Cerebellar nuclear complex (tissue), 1 donor: ENCODE measurements at places on chromosomes 1 and 21.
A peak's percentile ranks its signal among the peaks of the same experiment; 100 is the strongest.

- DNase-seq: no peak
Measured at GRCh38 chr1:228022571-228023293, 15.9 kb downstream of the WNT3A start.

DNA sequence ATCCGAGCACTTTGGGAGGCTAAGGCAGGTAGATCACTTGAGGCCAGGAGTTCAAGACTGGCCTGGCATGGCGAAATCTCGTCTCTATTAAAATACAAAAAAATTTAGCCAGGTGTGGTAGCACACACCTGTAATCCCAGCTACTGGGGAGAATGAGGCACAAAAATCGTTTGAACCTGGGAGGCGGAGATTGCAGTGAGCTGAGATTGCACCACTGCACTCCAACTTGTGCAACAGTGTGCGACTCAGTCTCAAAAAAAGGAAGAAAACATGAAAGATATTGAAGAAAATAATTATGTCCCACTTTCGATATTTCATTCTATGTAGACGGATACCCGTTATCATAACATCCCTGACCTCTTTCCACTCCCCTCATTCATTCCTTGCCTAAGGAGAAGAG, 19.2 kb downstream of the TUT4 start:
- no peak for DNase-seq

DNA sequence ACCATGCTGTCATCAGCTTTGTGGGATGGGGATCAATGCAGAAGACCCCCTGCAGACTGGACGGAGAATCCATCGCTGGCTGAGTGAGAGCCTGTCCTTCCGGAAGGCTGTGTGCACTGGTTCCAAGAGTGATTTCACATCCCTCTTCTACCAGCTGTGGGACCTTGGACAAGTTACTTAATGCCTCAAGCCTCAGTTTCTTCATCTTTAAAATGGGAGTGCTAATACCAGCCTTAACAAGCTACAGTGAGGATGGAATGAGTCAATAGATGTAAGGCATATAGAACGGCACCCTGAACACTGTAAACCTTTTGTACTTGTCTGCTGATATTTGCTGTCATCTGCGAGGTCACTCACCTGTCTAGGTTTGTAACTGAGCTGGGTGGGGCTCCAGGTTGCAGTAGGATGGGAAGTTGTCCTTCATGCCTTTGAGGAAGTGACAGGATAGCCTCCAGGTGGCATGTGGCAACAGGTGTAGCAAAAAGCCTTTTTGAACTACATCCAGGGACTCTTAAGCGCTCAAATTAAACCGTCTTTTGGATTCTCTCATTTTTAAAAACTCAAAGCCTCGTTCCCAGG, 27.5 kb downstream of the TMEM51 start:
- no peak for DNase-seq

DNA sequence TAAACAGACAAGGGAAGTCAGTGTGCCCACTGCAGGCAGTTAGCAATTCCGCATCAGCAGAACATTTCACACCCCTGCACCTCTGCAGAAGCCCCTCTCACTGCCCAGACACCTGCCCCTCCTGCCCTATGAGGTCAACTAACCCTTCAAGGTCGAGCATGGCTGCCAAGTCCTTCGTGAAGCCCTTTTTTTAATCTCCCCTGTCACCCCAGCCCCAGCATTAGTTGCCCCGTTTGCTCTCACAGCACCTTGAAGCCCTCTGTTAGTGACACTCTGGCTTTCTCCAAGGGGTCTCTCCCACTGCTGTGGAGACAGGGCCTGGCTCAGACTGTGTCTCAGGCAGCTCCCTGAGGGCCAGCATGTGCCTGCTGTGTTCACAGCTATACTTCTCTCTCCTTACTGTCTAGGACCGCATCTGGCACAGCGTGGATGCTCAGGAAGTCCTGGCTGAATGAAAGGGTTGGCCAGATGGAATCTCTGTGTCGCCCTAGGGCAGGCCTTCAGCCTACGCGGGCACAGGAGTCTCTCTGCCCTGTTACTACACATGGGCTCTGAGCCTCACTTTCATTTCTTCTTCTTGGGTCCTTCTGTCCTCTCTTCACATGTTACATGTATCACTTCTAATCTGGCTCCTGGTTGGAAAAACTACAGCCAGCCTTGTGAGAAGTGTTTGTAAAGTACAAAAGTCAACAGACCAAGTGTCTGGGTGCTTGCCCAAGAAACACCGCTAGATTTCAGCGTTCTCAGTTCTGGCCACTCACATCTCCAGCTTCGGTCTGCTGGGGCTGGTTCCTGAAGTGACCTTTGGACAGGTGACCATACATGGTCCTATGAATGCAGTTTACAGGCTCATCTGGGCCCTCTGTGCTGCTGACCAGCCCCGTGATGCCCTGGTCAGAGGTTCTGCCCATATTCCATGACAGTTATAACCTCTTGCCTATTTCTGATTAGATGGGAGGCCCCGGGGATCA, 19.7 kb downstream of the SLC2A1 start:
- no peak for DNase-seq

- no peak for DNase-seq
Measured at GRCh38 chr1:217776693-217777092, 145.5 kb downstream of the SPATA17 start.

- DNase-seq: no peak
Measured at GRCh38 chr1:241167121-241167630, 189.8 kb downstream of the RGS7 start.

DNA sequence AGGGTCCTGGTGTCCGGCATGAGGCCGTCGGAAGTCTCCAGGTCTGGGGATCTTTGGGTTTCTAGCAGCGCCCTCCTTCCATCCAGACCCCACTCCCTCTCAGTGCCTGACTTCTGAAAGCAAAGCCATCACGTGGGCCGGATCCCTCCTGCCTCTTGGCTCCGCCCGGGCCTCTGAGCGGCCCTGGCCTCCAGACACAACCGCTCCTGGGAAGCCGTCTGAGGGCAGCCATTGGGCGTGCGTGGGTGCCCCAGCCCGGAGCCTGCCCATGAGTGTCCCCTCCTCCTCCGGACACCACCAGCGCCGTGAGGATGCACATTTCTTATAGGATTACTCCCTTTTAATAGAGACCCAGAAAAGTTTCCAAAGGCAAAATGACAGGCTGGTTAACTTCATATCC, 137.0 kb upstream of the ARHGEF16 start:
- DNase-seq: no peak

DNA sequence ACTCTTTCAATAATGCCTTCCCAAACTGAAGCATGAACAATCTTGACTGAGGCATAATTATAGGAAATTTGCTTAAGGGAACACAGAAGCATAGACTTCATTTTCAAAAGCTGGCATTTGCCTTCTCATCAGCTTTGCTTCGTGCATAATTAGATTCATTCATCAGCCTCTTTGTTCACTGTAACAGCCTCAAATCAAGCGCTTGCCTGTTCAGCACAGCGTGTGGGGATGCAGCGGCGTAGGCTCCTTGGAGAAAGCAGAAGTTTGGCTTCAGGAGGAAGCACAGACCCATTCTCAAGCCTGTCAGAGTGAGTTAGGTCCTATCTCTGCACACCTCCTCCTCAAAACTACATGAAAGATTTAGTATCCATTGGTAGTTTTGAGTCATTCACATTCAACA, 246.4 kb upstream of the MAP1LC3C start:
- no peak for DNase-seq

- no peak for DNase-seq
Measured at GRCh38 chr1:207459008-207459407, 4.9 kb downstream of the CR2 start.

DNA sequence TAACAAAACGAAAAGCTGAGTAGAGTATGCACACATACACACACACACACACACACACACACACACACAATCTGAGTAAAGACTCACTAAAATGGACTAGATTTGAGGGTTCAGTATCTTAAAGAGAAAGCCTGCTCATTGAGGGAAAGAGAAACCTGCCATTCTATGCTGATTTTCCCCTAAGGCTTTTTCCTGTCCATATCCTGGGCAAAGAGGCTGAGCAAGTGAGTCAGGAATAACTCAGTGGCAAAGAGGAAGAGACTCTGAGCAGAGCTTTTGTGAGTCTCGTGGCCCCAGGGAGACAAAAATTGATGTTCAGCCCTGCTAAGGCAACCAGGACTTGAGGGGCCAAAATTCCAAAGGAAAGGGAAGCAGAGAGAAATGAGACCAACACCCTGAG, 37.3 kb upstream of the RUNX1 start:
- no peak for DNase-seq

DNA sequence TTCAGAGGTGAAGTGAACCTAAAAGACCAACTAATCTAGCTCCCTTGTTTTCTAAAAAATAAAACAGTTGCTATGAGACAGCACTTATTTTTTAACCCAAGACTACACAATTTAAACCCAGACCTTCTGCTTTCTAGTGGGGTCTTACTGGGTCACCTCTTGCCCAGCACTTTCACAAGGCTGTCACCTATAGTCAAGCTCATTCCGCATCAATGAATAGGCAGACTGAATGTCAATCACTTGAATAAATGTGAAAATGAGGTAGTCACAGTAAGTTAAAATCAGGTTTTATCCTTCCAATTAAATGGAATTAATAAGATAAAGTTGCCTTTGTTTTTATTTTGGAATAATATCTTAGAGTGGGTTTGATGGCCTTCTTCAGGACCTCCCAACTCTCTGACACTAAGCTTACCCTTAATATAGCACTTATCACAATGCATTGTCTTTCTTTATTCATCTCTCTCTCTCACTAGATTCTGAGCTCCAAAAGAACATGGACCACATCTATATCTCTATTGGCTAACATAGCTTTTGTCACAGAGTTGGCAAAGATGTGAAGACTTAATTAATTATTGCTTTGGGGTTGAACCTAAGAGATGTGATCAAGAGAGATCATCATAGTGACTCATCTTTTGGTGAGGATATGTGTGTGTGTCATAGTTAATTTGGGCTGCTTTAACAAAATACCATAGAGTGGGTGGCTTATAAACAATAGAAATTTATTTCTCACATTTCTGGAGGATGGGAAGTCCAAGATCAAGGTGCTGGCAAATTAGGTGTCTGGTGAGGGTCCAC, 248.7 kb upstream of the DAB1 start:
- DNase-seq: no peak

DNA sequence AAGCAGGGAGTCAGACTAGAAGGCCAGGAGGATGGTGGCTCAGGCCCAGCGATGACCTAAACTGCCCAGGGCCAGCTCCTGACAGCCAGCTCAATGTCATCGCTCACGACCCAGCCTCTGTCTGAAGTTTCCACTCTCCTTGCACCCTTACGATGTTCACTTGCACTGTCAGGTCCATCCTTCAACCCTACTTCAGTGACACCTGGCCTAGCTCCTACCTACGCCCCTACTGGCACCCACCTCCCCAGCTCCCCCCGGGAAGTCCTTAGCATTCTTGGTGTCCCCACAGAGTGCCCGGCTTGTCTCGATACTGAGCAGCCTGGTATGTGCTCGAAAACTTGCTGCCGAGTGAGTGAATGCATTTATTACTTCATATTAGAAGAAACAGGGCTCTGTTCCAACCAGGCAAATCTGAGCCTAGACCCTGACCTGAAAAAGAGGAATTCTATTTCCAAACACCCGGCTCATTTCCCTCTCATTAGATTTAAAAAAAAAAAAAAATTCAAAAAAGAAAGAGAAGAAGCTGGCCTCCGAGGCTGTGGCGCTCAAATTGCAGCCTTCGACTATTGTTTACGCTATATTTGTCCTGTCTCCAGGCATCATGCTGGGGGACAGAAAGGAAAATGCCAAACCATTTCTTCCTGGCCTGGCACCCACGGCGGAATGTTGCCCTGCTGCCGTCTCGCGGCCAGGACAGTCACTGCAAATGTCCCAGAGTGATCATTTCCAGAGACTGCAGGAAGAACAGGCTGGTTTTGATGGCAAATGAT, 29.8 kb upstream of the LRRC38 start:
- DNase-seq: peak; percentile 90

DNA sequence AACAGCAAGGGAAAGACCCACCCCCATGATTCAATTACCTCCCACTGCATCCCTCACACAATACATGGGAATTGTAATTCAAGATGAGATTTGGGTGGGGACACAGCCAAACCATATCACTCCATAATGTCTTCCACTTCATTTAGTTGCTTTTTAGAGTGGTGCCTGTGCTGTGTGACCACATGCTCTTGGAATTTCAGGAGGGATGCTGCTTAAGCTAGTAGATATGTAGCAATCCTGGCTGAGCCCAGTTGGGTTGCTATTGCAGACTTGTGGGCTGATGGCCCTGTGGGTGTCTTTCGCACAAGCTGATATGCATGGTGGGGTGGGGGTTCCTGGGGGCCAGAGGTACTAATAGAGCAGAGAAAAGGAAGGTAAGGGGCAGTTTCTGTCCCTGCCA, 160.4 kb upstream of the SYT6 start:
- no peak for DNase-seq

DNA sequence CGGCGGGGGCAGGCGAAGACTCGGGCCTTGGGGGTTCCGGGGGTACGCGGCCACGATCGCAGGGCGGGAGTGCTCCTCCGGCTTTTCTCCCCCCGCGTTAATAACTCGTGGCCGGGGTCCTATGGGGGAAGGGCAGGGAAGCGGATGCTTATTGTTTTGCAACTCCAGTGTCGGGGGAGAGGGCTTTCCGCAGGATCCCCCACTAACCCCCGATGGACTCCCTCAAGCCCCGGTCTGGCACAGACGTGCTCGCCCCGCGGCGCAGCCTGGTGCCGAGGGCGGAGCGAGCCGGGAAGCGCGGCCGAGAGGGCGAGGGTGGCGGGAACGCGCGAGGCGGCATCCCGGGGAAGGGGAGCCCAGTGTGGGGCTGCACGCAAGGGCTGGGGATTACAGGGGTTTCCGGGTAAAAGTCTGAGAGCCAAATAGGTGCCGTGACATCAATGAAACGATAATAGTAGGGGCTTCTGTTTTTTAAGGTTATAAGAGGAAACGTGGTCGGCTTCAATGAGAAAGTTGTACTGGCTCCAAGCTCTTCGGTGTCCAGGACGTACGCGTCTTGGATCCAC, 772 bp downstream of the UCK2 start:
- no peak for DNase-seq

DNA sequence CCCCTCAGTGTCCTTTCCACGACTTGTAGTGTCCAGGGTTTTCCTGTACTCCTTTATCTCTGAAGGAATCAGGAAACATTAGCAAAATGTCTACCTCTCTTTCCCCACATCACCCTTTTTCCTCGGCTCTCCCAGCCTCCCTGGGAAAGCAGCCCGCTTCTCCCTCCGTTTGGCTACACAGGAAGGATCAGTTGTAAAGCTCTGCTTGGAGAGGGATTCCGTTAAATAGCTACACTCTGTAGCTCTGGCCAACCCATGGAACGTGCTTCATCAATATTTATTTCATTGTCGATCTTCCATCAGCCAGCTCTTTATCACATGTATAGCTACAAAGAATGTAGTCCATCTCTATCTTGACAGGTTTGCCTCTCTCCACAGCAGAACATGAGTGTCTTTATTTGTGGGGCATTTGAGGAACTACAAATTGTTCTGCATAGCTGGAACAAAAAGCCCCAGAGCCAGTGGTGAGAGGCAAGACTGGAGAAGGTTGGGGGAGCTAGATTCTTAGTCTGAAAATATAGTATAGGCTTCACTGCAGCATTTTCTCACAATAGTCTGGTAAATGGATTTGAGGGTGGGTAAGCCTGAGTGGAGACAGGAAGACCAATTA, 191.8 kb downstream of the SLC35F3 start:
- DNase-seq: no peak

DNA sequence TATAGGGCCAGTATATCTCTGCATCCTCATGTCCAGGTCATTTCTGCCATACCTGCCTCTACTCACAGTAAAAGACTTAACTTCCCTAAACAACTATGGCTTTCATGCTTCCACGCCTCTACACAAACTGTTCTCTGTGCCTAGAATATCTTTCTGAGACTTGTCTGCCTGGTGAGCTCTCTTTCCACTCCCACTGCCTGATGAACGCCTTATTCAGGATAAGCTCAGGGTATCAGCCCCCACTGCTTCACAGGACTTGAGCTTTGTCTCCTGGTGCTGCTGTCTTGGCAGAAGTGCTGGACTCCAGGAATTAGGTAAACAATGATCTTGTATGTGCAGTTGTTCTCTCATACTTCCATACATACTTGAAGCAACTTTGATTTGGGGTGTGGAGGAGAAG, 4.8 kb upstream of the DDX20 start:
- DNase-seq: no peak
